Mesangial cell (primary cell): ENCODE measurements at places on chromosomes 5 and 9. TPM values are rescaled to one million over a fixed set of nuclear protein-coding genes. Genes with fewer than 3 reads are reported as not detected.

The ACER2 gene
- 1.3 and 1.6 TPM in 2 replicates for total RNA-seq

The RPL12 gene
- 1,734 and 1,963 TPM in 2 replicates for total RNA-seq

The SUSD3 gene
- total RNA-seq, result 2.8 and 8.9 TPM in 2 replicates

The PRSS3 gene
- total RNA-seq, result 0.89 and 12.2 TPM in 2 replicates

The PDE8B gene
- total RNA-seq, result 4.1 TPM in 1 of 2 replicates, not detected in the other

The GDNF gene
- under 0.01 TPM in 1 of 2 replicates, not detected in the other for total RNA-seq
